ENCODE measurements at places on chromosomes 5 and 9. TPM values are rescaled to one million over a fixed set of nuclear protein-coding genes. Genes with fewer than 3 reads are reported as not detected.

The IFNA5 gene
- total RNA-seq: not detected

The AIF1L gene
- 16.0 TPM for total RNA-seq

The FAM120AOS gene
- 39.9 TPM for total RNA-seq

The LIX1 gene
- total RNA-seq: not detected

The PCDHB15 gene
- total RNA-seq: 0.98 TPM

The ACOT12 gene
- not detected for total RNA-seq

The MEIKIN gene
- not detected for total RNA-seq

The ENTPD2 gene
- total RNA-seq: not detected

The CENPK gene
- total RNA-seq: 14.0 TPM

The SAXO1 gene
- total RNA-seq: not detected

The SLC6A19 gene
- not detected for total RNA-seq

The FAM174A gene
- total RNA-seq: 17.6 TPM

The STXBP1 gene
- total RNA-seq: 35.3 TPM

The ARHGEF39 gene
- 3.5 TPM for total RNA-seq

Data from vein endothelial cell (primary cell).